Activated naive CD4-positive, alpha-beta T cell treated with anti-CD3 and anti-CD28 coated beads for 36 hours (primary cell): ENCODE measurements at places on chromosomes 12 and 14. TPM values are rescaled to one million over a fixed set of nuclear protein-coding genes. Genes with fewer than 3 reads are reported as not detected.

The CCDC197 gene
- not detected for total RNA-seq

The PLEK2 gene
- 2.2 TPM for total RNA-seq

The RPS6KL1 gene
- total RNA-seq = 4.5 TPM

The SLCO1A2 gene
- total RNA-seq = not detected

The STAB2 gene
- not detected for total RNA-seq

The CISTR gene
- total RNA-seq = not detected

The MANSC4 gene
- total RNA-seq = not detected

The NFE2 gene
- total RNA-seq = not detected

The LTB4R2 gene
- 12.8 TPM for total RNA-seq

The PRH2 gene
- total RNA-seq = not detected

The CCDC177 gene
- total RNA-seq = not detected

The ACOT6 gene
- total RNA-seq = not detected

The CLEC9A gene
- total RNA-seq = not detected

The RNF212B gene
- total RNA-seq = not detected
